Effector memory CD4-positive, alpha-beta T cell (primary cell): ENCODE measurements at places on chromosomes 6 and 20.

DNA sequence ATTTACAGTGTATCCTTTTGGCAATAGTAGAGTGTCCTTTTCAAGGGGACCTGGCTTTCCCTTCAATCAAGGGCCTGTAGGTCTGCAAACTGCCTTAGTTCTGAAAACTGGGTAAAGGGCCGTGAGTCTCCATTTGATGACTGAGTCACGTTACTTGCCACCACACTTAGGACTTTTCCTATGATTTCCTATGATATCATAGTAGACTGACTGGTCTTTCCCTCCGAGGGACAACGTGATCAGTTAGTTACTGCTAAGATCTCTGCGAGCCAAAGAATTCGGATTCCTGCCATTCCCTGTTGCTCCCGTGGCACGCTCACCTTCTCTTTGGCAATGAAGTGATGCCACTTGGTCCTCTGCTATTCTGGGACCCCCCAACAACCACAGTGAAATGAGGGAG is 8.4 kb downstream of the ZNF831 start:
- no peak for DNase-seq

DNA sequence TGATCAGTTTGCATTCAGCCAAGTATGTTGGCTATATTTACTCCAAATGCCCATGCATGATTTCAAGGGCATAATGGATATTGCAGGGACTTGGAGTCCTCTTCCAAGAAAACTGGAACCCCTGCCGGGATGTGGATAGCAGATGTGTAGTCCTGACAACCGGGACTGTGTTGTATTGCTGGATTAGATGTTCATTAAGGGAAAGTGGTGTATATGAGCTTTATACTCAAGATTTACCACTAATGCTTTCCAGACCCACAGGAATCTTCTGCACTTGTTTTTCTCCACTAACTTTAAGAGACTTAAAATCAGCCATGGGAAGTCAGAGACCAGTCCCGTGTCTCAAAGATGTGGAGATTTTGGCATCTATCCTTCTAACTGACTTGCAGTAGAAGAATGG is 770.9 kb downstream of the HDGFL1 start:
- DNase-seq: no peak

DNA sequence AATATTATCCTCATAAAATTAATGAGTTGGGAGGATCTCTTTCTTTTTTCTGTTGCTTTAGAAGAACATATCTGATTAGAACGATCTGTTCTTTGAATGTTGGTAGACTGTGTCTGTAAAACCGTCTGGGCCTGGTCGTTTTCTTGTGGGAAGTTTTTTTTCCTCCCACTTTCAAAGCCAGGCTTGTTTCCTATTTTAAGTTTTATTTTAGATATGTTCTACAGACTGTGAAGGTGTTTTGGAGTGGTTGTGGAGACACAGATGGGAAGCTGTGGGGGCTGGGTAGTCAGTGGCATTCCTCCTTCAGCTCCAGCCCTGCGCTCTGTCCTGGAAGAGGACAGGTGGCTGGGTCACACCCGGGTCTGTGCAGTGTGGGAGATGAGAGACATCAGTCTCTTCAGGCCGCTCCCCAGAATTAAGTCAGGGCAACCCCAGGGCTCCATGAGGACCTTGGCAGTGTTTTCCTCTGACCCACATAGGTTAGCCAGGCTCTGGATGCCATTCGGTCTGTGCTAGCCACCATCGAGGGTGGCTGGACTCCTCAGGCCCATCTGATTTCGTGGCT is 92.0 kb upstream of the SCP2D1 start:
- no peak for DNase-seq

- DNase-seq: no peak
Measured at GRCh38 chr6:26660000-26660361, 435 bp upstream of the ZNF322 start.

GRCh38 chr6:24105191-24105590 is 20.8 kb upstream of the NRSN1 start:
- no peak for DNase-seq

DNA sequence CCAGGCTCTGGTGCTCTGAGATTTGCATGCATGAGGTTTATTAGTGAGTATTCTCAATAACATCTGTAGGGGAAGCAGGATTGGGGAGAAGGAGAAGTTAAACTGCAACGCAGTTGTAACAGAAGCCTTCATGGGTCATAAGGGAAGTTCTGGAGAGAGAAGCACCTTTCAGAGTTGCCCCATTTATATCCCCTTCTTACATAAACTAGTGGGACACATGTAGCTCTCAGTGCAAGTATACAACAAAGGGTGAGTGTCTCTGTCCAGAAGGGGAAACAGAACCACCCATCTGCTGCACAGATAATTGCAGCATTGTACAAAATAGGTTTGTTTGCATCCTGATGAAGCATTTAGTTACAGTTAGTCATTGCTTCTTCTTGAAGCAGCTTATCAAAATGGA is 4.3 kb upstream of the ADGB start:
- no peak for DNase-seq
